ENCODE measurements at places on chromosomes 2 and 18.

DNA sequence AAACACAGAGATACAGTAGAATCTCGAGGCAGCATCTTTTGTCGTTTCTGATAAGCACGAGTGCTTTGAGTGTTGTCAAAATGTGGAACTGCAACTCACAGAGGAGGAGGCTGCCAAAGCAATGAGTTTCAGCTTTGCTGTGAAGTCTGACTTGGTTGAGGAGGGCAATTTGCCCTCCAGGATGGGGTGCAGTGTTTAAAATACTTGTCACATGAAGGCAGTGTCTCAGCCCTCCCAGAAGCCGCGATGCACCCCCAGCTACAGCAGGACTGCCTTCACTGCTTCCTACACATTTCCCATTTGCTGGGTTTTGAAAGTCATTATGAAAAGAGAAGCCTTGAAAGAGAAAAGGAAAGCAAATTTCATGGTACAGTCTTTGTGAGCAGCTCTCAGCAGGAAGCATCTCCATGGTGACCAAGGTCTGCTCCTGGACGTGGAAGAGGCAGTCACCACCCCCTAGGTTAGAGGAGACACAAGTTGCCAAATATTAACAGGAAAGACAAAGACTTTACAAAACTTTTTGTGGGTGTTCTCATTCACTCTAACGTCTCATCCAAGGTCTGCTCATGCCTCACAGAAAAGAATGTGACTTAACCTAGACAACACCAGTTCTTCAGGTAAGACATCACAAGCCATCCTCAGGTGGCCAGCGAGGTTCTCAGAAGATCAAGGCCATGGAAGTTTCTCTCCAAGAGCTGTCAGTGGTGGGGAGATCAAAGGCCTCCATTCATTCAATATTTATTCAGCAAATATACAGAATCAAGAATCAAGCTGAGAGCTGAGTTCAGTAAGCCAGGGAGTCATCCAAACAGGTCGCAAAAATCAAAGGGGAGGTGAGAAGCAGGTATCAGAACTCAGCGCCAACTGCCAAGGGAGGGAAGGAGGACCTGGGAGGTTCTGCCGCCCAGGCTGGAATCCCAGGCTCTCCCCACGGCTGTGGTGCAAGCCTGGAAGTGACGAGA, 476.0 kb downstream of the EIPR1 start:
- no peak for DNase-seq

GRCh38 chr2:102839668-102840388, 78.0 kb downstream of the TMEM182 start:
- DNase-seq = no peak

GRCh38 chr18:55321265-55322177, 266.5 kb downstream of the TCF4 start:
- no peak for DNase-seq

DNA sequence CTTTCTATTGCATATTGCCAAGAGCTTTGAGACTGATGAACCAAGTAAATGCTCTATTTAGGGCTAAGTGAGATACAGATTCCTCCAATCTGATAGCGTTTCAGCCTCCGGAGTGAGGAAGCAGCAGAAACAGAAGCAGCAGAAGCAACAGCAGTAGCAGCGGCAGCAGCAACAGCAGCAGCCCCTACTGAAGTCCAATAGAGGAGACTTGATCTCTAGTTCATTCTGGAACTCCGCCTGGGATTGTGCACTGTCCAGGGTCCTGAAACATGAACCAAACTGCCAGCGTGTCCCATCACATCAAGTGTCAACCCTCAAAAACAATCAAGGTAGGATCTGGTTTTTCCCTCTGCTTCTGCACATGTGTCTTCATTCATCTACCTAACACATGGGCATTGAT, at the start of gene DPP10:
Gene DPP10, plus strand, starts transcription at position 132 of the 400 bp plus-strand sequence.
- no peak for DNase-seq

DNA sequence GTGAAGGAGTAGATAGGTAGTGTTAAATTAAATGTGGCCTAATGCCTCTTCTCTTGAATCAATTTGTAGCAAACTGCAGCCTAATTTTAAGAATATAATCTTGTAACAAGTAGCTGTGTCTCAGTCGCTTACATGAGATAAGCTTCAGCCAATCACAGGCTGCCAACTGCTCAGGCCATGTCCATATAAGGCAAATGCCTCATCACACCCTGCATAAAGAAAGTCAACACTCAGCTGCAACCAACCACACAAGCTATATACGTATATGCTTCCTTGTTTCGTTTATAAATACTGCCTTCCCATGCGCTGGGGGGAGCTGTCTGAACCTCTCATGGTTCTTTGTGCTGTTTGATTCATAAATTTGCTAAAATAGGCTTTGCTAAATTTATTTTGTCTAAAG, 476.3 kb downstream of the TRIB2 start:
- DNase-seq = no peak

GRCh38 chr2:201246280-201246679, 14.1 kb upstream of the CASP8 start:
- DNase-seq = no peak

GRCh38 chr2:111145103-111145760, 24.5 kb downstream of the BCL2L11 start:
- no peak for DNase-seq

- no peak for DNase-seq
Observed at GRCh38 chr2:9285921-9286320, 79.3 kb downstream of the ASAP2 start.

- DNase-seq = no peak
Observed at GRCh38 chr18:41938445-41938844, 16.6 kb upstream of the PIK3C3 start.

DNA sequence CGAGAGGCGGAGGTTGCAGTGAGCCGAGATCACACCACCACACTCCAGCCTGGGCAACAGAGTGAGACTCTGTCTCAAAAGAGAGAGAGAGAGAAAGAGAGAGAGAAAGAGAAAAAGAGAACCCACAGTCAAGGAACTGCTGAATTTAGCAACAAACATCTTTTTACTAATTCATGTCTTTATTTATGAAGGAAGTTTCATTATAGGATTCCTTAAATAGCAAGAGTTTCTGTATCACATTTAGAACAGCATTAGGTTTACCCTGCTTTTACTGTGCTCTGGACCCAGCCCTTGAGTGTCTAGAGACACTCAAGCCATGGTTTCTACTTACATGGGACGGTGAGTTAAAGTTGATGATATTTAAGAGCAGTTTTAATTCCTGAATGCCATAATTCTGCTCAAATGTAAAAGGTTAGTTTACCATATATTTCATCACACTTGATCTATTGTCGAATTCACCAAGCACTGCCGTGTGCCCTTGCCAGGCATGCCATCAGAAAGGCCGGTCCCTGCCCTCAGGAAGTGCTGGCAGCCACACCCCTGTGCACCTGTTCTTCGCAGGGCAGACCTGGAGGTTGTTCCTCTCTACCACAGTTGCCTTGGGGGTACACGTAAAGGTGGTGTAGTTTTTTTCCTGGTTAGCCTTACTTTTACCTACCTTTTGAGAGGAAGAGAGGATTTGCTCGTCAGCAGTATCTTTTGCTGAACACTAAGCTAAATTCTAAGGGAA, 153.3 kb downstream of the LDLRAD4 start:
- DNase-seq = no peak

GRCh38 chr2:1708476-1709334, 35.6 kb downstream of the PXDN start:
- no peak for DNase-seq

DNA sequence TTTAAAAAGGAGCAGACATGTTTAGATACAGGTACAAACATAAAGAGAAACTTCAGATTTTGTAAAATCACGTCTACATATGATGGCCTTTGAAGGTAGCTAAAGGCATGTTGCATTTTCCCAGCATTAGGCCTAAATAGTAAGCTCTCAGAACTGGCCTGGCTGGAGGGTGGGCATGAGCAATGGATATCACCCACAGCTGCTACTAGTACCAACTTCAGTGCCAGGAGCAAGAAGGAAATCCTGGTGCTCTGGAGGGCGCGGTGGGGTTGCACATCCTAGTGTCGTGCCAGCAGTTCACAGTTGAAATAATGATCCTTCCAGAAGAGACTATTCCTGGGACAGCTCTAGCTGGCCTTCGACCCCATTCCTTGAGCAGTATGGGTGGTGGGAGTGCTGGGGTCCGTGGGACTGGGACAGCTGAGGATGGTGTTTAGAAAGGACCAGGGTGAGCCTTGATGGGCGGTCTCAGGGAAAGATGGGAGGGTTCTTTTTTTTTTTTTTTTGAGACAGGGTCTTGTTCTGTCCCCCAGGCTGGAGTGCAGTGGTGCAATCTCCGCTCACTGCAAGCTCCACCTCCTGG, 4.9 kb downstream of the DES start:
- DNase-seq = no peak

GRCh38 chr2:45782986-45783385, 131.5 kb downstream of the PRKCE start:
- DNase-seq = no peak

GRCh38 chr2:113965644-113966043, 75.8 kb downstream of the ACTR3 start:
- no peak for DNase-seq

DNA sequence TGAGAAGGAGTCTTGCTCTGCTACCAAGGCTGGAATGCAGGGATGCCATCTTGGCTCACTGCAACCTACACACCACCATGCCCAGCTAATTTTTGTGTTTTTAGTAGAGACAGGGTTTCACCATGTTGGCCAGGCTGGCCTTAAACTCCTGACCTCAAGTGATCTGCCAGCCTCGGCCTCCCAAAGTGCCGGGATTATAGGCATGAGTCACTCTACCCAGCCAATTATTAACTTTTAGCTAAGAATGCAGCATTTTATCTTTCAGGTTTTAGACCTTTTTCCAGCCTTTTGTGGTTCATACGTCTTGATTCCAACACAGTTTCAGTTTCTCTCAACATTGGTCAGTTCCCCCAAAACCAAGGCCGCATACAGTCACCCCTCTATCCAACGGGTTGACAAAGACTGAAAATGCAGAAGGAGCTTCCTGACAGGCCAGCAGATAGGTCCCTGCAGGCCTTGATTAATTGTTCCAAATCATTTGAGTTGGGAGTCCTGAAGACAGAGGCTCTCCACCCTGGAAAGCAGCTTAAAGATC, 262.2 kb upstream of the KLHL29 start:
- DNase-seq = no peak

- no peak for DNase-seq
Observed at GRCh38 chr2:157438863-157439823, 4.7 kb downstream of the CYTIP start.

- no peak for DNase-seq
Observed at GRCh38 chr2:205323929-205324328, 358.4 kb upstream of the NRP2 start.

DNA sequence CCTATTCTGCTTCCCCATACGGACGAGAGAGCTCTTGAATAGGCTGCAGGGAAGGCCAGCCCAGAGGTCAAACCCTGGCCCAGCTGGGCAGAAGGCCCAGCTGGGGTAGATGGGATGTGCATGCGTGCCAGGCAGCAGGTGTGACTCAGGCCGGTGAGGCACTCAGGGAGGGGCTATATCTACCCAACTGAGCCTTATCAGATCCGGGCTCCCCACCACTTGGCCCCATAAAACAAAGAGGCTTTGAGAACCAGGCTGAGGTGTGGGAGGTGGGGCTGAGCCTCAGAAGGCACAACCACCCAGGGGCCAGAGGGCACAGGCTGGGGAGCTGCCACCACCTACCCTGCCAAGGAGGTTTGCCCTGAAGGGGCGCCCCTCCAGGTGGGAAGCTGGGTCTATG, 8.0 kb upstream of the CFAP65 start:
- no peak for DNase-seq

DNA sequence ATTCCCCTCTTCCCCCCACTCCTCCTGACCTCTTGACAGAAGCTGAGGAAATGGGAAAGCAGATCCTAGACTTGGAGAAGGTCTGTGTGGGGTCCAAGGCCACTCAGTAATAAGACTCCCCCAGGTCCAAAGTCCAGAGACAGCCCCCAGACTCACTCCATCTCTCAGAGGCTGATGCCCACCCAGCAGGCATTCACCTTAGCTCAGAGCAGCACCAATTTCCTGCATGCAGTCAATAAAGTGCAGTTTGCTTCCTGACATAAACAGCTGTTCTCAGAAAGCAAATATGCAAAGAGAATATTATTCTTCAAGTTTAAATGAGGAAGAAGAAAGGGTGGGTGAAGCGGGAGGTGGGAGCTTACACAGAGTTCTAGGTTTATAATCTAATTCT, 84.1 kb upstream of the RTN4 start:
- no peak for DNase-seq

DNA sequence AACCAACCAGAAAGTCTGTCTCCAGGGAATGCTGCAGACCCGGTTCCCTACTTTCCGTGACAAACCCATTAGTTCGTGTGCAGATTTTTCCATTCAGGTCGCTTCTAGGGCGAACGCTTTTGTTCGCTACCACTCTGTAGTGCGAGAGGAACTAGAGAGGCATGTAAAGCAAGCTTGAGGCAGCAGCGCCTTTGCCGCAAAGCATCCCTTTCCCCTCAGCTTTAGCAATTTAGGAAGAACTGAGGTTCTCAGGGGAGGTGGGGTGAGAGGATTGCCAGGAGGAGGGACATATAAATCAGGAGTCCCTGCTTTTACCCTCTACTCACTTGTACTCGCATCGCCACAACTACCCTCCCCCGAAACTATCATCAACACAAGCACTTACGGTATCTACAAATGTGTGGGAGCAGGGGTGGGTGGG, 748 bp upstream of the ZNF804A start:
- no peak for DNase-seq

GRCh38 chr2:215548714-215549113, 112.8 kb upstream of the FN1 start:
- no peak for DNase-seq

GRCh38 chr2:28404086-28404485, 11.4 kb downstream of the FOSL2 start:
- no peak for DNase-seq

DNA sequence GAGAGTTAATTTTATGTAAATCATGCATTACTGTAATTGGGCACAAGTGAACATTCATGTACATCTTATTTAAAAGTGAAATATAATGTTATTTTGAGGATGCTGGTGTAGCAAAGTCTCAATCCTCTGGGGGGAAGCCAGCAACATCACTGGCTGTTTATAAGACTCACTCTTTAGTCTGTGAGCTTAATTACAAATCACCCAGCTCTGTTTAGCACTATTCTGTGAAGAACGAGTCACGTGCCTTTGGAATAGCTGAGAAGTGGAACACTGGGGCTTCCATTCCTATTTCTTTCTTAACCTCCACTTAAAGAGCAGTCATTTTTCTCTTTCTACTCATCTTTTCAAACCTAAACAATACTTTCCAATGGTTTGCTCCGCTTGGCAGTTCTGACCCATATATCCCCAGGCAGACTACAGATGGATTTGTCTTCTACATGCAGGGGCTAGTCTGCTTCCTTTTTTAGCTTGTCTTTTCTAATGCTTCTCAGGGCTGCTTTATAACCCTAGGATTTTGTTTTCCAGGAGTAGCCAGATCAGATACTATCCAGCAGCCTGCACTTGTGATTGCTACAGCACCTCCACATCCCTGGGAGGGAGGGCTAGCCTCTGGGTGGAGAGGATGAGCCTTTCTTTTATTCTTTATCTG, 95.3 kb upstream of the CAVIN2 start:
- no peak for DNase-seq
